ENCODE measurements at places on chromosomes 13 and 19.

DNA sequence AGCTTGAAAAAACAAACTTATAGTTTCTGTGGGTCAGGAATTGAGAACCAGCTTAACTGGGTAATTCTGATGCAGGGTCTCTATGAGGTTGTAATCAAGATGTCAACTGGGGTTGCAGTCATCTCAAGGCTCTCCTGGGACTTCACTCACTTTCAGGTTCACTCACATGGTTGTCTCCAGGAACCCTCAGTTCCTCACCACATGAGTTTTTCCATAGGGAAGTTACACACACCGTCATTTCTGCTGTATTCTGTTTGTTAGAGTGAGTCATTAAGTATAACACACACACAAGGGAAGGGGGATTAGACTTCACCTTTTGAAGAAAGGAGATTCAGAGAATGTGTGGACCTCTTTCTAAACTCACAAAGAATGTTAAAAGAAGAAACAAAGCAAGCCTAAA is 34.9 kb upstream of the MLNR start:
- DNase-seq = no peak

DNA sequence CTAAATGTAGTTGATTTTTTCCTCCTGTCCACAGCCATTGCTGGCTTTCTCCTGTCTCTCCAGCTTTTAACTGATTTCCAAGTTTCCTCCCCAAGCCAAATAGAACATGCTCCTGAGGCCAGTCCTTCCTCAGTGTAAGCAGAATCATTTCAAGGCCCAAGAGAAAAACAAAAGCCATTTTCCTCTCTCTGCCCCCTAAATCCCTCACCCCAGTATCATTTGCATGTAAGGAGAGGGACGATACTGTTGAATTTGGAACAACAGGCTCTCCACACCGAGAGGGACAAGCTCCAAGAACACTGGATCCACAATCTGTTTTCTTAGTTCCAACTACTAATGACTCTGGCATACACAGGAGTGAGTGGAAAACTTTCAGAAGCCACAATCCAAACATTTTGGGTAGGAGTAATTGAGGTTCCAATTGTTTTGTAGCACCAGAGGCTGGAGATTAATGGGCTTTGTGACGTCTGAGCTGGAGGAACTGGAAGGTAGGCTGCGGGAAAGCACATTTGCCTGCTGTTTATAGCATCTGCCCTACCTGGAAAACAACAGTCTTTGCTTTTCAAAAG is 156.8 kb downstream of the FLT1 start:
- DNase-seq = no peak

DNA sequence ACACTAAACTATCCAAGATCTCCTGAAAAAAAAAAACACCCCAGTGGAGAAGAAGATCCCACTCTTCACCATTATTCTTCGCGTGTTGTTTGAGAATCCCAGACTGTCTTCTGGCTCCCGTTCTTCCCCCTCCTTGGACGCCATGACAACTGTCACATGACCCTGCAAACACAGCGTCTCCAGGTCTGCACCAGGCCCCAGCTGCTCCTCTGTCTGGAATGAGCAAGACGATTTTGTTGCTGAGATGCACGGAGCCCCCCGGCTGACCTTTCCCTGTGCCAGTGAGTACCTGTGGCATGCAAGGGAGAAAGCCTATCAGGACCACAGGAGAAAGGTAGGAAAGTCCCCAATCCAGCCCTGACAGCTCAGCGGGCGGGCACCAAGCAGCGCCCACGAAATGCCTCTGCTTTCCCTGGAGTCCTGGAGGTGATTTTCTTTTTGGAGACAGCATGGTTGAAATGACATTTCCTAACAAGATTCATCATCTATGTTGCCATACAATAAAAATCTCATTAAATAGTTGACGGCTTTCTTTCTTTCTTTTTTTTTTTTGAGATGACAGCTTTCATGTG is at the start of gene CFAP97D2:
TSS of gene CFAP97D2 (plus strand) at position 171 of the 572 bp plus-strand sequence. CDS start at position 245, 74 bp downstream.
- peak; percentile 35 for DNase-seq

GRCh38 chr13:109110159-109110558 is 480.7 kb downstream of the MYO16 start:
- DNase-seq = no peak

DNA sequence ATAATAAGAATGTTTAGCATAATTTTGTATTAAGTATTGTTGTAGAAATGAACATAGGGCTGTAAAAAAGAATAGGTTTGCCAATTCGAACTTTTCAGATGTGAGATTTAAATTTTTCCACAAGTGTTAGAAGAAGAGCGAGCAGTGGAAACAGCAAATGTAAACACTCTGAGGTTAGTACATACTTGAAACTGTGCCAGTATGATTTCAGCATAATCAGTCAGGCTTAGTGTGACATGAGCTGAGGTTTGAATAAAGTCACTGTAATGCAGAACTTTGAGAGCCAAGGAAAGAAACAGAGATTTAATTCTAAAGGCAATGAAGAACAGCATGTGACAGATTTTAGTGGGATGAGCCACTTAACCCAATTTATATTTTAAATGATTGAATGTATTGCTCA is 2166.4 kb downstream of the PCDH9 start:
- DNase-seq = peak; percentile 4

GRCh38 chr13:98693756-98694155 is 58.7 kb downstream of the SLC15A1 start:
- no peak for DNase-seq

DNA sequence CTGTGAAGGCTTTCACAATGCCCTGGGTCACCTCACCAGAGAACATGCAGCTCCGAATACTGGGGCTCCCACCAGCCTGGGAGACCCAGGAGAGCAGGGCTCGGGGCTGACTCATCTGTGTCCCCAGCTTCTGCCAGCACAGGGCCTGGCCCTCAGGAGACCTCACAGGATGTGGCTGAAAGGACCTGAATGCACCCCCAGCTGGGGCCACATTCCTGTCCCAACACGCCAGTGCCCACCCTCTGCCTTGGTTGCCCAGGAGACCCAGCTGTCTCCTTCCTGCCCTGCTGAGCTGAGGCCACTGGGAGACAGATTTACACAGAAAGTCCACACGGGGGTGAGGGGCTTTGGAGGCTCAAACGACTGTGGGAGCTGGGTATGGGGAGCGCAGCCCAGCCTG is 11.9 kb downstream of the BCAT2 start:
- peak; percentile 40 for DNase-seq

- no peak for DNase-seq
Measured at GRCh38 chr19:1468274-1468820, 10.7 kb downstream of the C19orf25 start.

DNA sequence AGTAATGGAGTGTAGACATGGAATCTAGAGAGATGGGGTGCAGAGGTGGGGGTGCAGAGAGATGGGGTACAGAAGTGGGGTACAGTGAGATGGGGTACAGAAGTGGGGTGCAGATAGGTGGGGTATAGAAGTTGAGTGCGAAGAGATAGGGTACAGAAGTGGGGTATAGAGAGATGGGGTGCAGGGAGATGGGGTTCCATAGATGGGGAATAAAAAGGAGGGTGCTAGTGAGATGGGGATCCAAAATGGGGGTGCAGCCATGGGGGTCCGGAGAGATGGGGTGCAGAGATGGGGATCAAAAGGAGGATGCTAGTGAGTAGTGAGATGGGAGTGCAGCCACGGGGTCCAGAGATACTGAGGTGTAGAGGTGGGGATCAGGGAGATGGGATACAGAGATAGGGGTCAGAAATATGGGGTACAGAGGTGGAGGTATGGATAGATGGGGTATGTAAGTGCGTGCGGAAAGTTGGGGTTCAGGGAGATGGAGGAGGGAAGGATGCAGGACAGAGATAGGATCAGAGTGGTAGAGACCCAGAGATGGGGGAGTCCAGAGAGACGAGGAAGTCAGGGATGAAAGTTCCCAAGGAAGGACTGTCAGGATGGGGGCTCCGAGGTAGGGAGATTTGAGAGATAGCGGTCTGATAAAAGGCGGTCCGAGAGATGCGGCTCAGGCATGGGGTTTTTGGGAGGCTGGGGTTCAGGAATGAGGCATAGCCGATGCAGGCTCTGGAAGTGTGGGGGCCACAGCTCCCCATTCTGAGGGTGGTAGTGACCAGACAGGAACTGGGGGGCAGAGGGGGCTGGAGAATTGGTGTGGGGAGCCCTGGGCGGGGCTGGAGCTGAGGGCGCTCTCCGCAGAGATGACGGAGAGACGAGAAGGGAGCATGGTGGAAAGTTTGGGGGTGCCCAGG is 3.4 kb downstream of the PALM3 start:
- no peak for DNase-seq

- no peak for DNase-seq
Measured at GRCh38 chr19:49988433-49988832, 27.5 kb upstream of the SIGLEC11 start.

DNA sequence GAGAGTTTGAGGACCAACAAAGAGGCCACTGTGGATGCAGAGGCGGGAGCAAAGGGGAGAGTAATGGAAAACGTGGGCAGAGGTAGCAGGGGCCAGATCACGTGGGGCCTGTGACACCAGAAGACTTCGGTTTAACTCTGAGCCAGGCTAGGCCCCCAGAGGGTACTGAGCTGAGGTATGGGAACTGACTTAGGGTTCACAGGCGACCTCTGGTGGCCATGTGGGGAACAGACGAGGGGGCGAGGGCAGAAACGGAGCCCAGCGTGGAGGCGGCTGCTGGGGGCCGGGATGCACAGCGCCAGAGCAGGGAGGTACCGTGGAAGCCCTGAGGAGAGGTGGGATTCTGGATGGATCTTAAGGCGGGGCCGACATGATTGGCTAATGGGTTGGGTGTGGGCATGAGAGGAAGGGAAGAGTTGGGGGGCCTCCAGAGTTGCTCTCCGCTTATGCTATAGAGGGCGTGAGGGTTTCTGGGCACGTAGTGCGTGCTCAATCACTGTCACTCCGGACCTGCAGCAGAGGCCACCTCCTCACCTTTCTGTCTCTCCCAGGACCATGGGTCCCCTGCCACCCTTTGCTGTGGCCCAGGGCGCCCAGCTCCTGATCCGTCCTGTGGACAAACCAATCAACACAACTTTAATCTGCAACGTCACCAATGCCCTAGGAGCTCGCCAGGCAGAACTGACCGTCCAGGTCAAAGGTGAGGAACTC is 13.7 kb downstream of the PVR start:
- DNase-seq = peak; percentile 76

DNA sequence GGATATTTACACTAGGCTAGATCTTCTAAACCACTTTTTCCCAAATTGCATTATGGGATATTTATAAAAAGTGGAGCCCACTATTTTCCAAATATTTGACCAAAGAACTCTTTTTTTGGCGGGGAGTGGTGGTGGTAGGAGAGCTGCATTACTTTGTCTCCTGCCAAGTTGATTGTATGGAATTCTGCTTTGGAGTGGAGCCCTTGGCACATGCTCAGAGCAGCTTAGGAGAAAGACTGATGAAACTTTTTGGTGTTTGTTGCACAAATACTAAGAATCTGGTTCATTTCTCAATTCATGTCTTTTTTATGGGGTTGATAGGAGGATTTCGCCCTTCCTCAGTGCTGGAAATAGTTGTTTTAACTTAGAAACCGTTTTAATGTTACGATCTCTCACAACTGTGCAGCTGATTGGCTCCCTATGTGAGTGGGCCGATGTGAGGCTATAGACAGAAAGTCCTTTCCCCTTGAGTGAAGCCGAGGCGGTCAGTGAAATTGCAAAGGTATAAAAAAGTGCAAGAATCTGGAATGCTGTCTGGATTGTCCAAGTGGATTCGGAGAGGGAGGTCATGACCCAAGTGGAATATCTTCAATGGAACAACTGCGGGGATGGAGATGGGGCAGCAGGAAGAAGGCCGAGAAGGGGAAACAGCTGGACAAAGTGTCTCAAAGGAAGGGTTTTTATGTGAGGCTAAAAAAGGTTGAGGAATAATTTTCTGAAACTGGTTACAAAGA is 415.9 kb downstream of the FGF9 start:
- no peak for DNase-seq

- DNase-seq = no peak
Measured at GRCh38 chr19:13363954-13364353, 142.3 kb downstream of the CACNA1A start.

DNA sequence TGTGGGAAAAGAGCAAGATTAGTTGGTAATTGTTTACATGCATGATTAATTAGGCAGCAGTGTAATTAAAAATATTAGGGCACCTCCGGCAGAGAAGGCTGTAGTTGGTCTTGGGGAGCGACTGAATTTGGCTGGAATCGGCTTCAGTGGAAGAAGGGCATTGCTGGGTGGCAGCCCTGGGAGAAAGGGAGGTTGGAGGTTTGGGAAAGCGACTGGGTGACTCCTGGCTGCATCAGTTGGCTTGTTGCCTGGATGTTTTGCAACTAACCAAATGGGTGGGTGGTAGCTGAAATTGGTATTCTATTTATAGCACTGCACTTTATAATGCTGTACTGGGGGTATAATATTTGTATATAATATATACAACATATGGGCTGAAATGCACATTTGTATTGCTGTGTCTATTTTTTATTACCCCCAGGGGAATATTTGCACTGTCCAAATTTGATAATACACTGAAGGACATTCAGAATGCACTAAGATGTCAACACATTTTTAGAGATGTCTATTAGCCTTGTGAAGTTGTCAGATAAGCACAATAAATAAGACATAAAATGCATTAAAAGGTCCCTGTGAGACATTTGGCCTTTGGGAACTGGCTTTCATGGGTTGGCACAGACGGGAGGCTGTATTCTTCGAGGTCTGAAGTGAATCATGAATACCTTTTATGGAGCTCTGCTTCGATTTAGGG is 1.7 kb downstream of the B3GLCT start:
- DNase-seq = peak; percentile 32

GRCh38 chr19:9877780-9878510 is 42.8 kb downstream of the PIN1 start:
- DNase-seq = no peak

DNA sequence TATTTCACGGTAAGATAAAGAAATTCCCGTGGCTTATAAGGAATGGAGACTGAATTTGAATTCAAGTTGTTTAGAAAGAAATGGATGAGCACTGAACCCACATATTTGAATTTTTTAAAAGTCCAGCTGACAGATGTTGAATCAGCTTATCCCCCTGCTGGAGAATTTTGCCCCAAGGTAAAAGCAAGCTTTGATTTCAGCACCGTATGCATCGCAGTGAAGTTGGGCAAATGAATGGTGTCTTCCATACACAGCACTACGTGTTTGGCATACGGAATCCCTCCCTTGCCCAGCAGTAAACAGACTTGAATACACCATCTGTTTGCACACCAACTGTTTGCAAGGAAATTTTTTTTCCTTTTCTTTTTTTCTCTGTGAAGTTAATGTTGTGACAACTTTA is 77.5 kb upstream of the PEG3 start:
- peak; percentile 89 for DNase-seq

DNA sequence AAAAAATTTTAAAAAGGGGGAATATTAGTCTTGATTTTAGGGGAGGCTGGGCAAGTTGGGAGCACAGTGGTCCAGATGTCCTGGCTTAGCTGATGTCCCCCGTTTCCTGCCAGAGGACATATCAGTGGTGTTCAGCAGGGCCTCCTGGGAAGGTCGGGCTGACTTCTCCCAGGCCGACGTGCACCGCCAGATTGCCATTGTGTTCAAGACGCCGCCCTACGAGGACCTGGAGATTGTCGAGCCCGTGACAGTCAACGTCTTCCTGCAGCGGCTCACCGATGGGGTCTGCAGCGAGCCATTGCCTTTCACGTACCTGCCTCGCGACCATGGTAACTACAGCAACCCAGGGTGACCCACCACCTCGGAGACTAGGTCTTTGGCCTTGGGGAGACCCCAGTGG is 6.4 kb upstream of the CLASRP start:
- DNase-seq = no peak

GRCh38 chr13:95236774-95237173 is 64.5 kb downstream of the ABCC4 start:
- DNase-seq = no peak

- DNase-seq = no peak
Measured at GRCh38 chr13:31064636-31065035, 97.1 kb downstream of the HSPH1 start.
